ENCODE measurements at places on chromosomes 7 and 10.

DNA sequence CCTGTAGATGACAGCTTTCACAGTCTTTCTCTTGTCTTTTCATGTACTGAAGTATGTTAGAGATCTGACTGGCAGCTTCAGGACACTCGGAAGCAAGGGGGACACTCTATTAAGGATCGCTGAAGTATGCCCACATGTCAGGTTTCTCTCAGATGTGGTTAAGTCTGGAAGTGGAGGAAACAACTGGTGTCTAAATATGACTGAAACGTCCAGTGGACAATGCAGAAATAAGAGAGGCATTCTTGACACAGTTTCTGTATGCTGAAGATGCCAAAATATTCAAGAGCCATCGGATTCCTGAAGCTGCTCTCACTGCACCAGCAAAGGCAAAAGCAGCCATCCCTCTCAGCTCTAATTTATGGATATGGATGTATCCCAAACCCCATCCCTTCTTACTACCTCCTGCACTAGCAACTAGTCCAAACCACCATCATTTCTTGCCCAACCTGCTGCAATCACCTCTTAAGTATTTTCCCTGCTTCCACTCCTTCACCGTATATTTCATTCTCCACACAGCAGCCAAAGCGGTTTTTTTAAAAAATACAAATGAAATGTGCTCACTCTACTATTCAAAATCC lies 113.4 kb downstream of the REEP3 start:
- no peak for DNase-seq

- no peak for DNase-seq
Measured at GRCh38 chr7:50588937-50589336, 23.7 kb upstream of the DDC start.

DNA sequence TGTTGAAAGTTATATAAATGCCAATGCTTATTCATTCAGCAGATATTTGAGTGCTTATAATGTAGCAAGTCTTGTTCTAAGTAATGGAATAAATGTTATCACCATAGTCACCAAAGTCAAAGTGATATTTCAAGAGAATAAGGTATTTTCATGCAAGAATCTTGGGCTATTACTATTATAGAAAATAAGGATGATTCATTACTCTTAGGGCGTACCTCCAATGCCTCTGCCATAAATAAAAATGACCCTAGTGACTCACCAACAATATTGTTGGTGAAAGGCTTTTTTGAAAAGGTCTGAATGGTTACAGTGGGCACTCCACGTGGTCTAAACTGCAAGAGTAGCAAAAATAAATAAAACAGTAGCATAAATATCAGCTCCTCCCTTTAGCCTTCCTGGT lies 68.4 kb downstream of the RALA start:
- no peak for DNase-seq

GRCh38 chr10:6665847-6666246 lies 85.8 kb upstream of the PRKCQ start:
- no peak for DNase-seq

DNA sequence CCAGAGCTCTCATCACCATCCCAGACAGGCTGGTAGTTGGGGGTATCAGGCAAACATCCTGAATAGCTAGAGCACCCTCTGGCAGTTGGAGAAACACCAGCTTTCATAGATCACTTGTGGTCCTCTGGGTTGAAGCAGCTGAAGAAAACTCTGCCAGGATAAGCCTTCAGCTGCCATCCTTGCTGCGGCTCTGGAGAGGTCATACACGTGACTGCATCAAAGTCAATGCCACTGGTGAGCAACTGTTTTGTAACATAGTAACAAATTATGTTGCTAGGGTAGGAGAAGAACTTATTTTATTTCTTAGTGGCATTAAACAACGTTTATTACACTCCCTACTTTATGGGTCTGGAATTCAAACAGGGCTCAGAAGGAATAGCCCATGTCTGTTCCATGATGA lies 19.2 kb upstream of the PANK1 start:
- no peak for DNase-seq

- no peak for DNase-seq
Measured at GRCh38 chr10:128158021-128158795, 32.0 kb upstream of the MKI67 start.

Data from right forelimb (tissue), 1 donor.